AG09309 (cell line): ENCODE measurements at places on chromosomes 2 and 18.
A peak's percentile ranks its signal among the peaks of the same experiment; 100 is the strongest.

GRCh38 chr2:174969091-174969734, 36.0 kb downstream of the CHN1 start:
- DNase-seq = no peak

- peak; percentile 27 for DNase-seq
These were observed 5.3 kb downstream of the KLF11 start for GRCh38 chr2:10048501-10049171.

DNA sequence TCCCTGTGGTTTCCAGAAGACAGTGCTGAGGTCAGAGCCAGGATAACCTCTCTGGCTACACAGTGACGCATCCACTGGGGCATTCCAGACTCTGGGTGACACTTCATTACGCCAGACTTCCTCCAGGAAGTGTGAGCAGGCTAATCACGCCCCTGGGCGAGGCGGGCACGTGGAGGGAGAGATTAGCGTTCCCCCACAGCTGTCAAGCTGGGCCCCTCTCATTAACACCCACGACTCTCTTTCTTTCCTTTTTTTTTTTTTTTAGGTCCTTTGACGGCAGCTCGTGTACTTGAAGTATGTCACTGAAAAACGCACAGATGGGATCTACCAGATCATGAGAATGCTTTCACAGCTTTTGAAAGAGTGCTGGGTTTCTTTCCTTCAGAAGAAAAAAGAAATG, 274.6 kb downstream of the AFF3 start:
- DNase-seq = no peak

GRCh38 chr2:229270551-229271410, at the start of gene PID1:
Gene PID1 (minus strand): TSS chr2:229271287. CDS start chr2:229271043, 244 bp downstream.
- DNase-seq = no peak

DNA sequence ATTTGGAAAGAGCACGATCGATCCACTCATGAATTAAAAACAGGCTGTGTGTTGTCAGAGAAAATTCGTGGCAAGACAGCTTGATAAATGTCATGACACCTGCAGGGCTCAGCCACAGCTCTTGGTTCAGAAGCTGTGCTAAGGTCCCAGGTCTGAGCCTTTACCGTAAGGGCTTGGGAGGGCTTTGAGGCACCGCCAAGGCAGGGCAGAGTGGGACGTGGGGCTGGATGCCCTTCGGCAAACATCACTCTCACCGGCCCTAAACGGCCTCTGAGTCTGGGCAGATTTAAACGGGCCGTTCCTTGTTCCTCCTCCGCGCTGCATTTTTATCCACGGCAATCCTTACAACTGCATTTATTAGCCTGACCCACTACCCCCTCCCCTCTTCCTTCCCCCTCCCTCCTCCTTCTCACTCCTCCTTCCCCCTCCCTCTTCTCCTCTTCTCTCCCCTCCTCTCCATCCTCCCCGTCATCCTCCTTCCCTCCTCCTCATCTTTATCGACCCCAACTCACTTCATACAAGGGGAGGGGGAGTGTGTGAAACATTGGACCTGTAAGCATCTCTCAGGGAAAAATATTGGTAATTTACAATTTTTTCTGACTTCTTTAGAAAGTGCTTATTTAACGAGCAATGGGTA, 33.9 kb downstream of the MBP start:
- no peak for DNase-seq

DNA sequence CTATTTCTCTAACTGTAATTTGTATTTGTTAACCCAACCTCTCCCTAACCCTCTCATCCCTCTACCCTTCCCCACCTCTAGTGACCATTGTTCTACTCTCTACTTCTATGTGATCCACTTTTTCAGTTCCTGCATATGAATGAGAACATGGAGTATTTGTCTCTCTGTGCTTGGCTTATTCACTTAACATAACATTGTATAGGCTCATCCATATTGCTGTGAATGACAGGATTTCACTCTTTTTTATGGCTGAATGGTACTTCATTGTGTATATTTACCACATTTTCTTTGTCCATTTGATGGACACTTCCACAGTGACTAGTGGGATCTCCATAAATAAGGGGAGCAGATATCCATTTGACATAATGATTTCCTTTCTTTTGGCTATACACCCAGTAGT, 103.7 kb downstream of the PLEKHM3 start:
- no peak for DNase-seq

GRCh38 chr2:240960971-240961876, 37.2 kb upstream of the SNED1 start:
- no peak for DNase-seq

DNA sequence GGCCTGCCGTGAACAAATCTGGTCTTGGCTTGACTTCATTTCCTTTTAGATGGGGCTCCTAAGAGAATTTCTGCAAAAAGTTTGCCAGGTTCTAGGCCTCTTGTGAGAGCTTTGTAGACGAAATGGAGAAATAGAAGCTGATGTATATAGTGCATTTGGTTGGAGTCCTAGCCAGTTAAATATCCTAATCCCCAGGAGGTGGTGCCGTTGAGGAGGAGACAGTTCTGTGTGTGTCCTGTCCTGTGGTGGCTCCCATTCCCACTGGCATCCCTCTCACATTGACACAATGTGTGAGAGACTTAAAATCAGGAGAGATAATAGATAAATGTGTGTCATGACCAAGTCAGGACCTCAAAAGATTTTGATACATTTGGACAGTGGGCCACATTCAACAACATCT, 34.6 kb upstream of the DNER start:
- no peak for DNase-seq

DNA sequence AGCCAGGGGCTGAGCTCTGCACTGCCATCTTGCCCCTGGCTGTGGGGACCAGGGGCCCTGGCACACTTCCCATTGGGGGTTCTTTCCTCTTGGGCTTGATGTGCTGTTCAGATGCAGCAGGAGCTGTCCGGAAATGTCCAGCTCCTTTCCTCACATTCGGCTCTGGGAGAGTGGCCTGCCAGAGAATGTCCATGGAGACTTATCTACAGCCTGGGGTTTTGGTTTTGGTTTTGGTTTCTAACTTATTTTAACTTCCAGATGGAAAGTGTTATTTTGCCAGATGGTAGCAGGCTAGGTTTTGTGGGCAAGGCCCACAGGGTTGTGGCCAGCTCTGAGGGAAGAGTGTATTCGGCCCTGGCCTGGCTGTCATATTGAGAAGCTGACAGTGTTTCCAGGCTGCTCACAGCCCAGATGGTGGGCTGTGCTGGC, 177.3 kb downstream of the ANKRD30B start:
- DNase-seq = peak; percentile 47

GRCh38 chr2:85920810-85921545, 32.2 kb upstream of the ST3GAL5 start:
- DNase-seq = no peak

GRCh38 chr2:56969513-56969912, 785.7 kb downstream of the CCDC85A start:
- no peak for DNase-seq

DNA sequence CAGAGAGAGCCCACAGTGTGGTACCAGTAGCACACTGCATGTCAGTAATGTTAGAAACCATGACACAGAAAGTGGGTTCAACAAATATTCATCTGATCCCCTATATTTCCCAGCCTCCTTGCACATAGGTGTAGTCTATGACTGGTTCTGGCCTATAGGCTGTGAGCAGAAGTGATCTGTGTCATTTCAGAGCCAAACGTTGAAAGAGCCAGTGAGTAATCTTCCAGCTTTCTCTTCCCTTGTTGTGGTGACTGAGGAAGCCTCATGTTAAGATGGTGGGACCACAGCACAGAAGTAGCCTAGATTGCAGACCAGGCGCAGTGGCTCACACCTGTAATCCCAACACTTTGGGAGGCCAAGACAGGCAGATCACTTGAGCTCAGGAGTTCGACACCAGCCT, 4.1 kb downstream of the TMEM237 start:
- no peak for DNase-seq

DNA sequence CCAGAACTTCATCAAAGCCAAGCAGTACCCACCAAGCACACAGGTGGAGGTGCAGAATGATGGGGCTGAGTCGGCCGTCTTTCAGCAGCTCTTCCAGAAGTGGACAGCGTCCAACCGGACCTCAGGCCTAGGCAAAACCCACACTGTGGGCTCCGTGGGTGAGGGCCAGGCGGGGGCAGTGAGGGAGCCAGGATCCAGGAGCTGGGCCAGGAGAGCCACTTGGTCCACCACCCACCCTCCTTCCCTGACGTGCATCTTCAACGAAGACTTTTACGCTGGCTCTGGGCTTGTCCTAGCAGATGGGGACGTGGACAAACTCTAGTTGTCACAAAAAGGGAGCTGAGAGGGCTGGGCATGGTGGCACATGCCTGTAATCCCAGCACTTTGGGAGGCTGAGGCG, 11.8 kb downstream of the VIL1 start:
- no peak for DNase-seq

DNA sequence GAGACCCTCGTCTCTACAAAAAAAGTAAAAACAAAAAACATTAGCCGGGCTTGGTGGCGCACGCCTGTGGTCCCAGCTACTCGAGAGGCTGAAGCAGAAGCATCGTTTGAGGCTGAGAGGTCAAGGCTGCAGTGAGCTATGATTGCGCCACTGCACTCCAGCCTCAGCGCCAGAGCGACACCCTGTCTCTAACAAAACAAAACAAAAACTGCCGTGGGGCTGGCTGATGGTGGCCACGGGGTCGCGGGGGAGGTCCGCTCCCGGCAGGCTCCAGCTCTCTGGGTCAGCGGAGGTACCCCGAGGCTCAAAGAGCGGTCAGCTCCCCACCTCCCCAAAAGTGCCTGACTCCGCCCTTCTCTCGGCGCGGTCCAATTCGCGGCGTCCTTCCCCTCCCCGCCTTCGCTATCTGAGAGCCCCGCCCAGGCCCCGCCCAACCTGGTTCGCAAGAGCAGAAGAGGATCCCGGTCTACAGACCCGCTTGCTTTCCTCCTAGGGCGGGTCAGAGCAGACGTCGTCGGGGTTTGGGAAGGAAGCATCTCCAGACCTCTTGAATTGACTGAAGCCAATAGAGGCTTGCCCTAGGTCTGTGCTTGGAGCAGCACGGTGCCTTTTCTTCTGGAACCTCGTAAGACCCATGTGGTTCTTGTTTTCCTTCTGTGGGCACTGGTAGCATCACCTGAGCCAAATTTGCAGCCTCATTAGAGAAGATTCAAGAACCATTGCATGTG, 7.8 kb downstream of the RAX start:
- no peak for DNase-seq
